ENCODE measurements at places on chromosomes 5 and 9.

GRCh38 chr5:14062178-14062577 is 81.0 kb upstream of the TRIO start:
- no peak for DNase-seq

DNA sequence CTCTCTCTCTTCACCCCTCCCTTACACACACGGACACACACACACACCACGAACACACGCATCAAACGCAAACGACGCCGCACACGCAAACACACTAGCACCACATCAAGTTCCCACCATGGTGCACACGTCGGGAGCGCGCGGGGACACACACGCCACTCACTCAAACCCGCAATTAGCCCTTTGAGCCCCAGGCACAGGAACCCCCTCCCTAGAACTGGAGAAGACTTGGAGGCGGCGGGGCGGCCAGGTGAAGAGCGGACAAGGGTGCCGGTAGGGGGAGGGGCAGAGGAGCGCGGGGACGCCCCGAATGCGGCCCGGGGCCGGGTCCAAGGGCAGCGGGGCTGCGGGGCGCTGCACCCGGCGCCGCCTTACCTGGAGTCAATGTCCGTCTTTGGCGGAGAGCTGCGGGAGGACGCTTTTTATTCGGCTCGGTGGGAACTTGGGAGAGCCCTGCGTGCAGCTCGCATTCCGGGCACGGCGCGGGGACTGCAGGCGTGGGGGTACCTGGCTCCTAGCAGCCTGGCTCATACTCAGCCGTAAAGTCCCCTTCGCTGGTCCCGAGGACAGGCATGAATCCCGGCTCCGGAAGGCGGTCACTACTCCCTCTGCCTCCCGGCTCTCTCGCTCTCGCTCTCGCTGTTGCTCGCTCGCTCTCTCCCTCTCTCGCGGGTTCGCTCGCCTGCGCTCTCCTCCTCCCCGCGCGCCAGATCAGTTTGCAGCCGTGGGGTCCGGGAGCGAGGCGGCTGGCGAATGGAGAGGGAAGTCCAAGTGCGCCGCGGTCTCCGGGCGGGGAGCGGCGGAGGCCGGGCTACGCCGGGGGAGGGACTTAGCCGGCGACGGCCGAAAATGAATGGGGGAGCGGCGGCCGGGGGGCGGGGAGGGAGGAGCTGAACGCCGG is at the start of gene BRINP1:
BRINP1 (minus strand) TSS at position 755 of the 901 bp plus-strand sequence. CDS start 56,080 bp downstream, outside the sequence.
- no peak for DNase-seq

GRCh38 chr5:76145945-76146344 is 62.8 kb downstream of the SV2C start:
- no peak for DNase-seq

- no peak for DNase-seq
Measured at GRCh38 chr9:131833906-131834305, 94.0 kb upstream of the RAPGEF1 start.

DNA sequence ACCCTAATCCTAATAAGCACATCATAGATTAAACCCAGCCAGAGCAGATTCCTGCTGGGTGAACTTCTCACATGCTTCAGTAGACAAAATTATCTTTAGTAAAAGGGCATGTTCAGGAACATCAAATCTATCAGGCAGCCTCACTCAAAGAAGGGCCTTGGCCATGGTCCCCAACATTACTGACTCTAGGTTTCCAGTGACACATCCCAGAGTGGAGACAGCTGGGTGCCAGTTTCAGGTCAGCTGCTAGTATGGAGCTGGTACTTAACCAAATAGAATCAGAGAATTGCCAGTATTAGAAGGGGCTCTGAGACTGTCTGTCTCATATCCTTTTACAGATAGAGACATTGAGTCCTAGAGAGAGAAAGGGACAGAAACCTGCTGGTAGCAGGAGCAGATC is 44.1 kb upstream of the GALNT10 start:
- DNase-seq = no peak

- no peak for DNase-seq
Measured at GRCh38 chr5:62112689-62113228, 193.2 kb upstream of the KIF2A start.

DNA sequence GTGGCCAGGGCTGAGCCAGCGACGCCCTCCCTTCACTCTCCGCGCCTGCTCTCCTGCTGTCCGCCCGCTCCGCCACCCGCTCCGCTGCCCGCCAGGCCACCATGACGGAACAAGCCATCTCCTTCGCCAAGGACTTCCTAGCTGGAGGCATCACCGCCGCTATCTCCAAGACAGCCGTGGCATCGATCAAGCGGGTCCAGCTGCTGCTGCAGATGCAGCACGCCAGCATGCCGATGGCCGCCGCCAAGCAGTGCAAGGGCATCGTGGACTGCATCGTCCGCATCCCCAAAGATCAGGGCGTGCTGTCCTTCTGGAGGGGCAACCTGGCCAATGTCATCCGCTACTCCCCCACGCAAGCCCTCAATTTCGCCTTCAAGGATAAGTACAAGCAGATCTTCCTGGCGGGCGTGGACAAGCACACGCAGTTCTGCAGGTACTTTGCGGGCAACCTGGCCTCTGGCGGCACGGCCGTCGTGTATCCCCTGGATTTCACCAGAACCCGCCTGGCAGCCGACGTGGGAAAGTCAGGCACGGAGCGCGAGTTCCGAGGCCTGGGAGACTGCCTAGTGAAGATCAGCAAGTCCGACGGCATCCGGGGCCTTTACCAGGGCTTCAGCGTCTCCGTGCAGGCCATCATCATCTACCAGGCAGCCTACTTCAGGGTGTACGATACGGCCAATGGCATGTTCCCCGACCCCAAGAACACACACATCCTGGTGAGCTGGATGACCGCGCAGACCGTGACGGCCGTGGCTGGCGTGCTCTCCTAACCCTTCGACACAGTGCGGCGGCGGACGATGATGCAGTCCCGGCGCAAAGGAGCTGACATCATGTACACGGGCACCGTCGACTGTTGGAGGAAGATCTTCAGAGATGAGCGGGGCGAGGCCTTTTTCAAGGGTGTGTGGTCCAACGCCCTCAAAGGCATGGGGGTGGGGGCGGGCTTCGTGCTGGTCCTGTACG is 1130.4 kb upstream of the ACO1 start:
- no peak for DNase-seq
